ENCODE measurements at places on chromosomes 12 and 14.

- no peak for DNase-seq
Observed at GRCh38 chr12:47740606-47741339, 15.5 kb upstream of the ENDOU start.

GRCh38 chr14:32166029-32166428, 35.8 kb upstream of the RNU6-7 start:
- no peak for DNase-seq

- DNase-seq = no peak
Observed at GRCh38 chr14:96713426-96713825, 83.8 kb upstream of the VRK1 start.

DNA sequence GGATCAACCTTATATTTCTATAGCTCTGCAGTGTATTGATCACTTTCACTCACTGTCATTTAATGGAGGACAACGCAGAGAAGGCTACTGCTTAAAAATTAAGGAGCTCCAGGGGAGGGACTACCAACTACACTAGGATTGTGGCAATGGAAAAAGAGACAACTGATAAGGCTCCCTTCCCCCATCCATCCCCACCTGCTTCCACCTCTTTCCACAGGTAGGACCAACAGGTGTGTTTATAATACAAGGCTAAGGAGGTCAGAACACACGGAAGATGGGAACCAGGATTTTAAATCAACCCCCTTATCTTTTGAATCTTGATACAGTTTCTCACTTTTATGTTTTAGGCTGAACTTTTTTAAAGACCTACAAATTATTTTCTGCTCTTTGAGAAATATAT, 90.8 kb downstream of the STAB2 start:
- no peak for DNase-seq

- DNase-seq = no peak
Observed at GRCh38 chr14:103856105-103856504, 8.7 kb upstream of the PPP1R13B start.

- DNase-seq = no peak
Observed at GRCh38 chr12:60920841-60921495, 1325.1 kb downstream of the SLC16A7 start.

DNA sequence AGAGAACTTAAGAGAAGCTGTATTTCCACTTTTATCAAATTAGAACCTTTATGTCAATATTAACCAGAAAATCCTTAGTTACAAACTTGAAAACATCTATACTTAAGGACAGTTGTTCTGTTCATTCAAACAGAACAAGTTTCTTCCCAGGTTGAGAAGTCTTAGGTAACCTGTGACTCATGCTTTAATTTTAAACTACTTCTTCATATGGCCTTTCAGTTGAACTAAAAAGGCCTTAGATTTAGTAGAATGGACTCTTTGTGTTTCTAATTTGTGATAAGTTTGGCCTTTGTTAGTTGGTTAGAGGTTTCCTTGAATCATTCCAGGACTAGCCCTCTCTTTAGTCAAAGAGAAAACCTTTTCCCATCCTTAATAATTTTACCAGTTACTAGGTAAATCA, 274.2 kb downstream of the FUT8 start:
- no peak for DNase-seq

DNA sequence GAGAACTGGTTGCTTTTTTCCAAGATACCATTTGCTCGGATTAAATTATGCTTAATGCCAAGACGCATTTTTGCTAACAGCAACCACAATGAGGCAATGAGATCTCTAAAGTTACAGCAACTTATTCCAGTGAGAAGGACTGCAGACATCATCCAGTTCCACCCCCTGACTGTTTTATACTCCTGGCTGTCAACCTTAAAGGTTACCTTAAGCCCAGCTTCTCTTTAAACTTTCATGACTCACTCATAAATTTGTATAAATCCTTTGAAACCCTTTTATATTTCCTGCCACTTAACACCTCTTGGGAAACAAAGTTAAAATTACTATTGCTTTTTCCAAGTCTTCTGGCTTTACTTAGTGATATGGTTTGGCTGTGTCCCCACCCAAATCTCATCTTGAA, 80.2 kb downstream of the TMTC1 start:
- no peak for DNase-seq

DNA sequence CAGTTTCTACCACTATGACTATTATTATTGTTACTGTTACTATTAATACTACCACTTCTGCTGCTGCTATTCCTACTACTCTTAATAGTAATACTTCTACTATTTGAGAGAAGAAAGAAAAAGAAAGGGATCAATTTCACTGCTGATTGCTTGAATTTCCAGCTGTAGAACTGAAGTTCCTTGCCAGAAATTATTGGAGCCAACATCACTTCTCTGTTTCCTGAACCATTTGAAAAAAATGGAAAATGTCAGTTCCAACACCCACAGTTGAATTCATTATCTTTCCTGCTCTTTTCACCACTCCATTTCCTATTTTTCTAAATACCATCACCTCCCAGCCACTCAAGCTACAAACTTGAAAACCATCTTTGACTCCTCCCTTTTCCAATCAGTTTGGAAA, 54.1 kb upstream of the PIK3C2G start:
- DNase-seq = no peak

- DNase-seq = no peak
Observed at GRCh38 chr12:30622509-30622908, 73.2 kb downstream of the IPO8 start.

- DNase-seq = no peak
Observed at GRCh38 chr14:95495538-95496025, 20.9 kb downstream of the SYNE3 start.

- no peak for DNase-seq
Observed at GRCh38 chr14:38900887-38901286, 202.1 kb downstream of the SEC23A start.

GRCh38 chr14:23385244-23385641, 8.4 kb downstream of the CMTM5 start:
- DNase-seq = no peak

- DNase-seq = no peak
Observed at GRCh38 chr12:57490126-57490525, 2.3 kb downstream of the MARS1 start.

DNA sequence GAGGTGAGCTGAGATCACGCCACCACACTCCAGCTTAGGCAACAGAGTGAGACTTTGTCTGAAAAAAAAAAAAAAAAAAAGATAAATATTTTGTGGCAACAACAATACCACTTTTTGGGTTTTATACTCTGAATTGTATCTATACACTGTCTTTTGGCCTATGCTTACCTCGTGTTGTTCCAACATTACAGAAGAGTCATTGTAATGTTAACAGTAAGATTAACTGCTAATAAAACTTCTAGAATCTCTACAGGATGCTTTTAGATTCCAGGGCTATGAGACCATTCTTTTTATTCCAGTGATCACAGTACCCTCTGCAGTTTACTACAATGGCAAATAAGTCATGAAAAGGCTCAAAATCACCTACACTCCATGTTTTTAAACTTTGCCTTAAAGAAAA, 11.6 kb downstream of the IFT81 start:
- DNase-seq = no peak

DNA sequence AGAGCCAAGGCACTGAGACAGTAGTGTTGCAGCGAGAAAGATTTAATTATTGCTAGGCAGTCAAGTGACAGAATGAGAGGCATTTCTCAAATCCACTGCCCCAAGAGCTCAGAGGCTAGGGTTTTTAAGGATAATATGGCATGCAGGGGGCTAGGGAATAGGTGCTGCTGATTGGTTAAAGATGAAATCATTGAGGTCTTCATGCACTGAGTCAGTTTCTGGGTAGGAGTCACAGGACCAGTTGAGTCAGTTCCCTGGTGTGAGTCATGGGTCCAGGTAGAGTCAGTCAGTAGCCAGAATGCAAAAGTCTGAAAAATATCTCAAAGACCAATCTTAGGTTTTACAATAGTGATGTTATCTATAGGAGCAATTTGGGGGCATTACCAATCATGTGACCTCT, 323.8 kb downstream of the RGS6 start:
- no peak for DNase-seq

DNA sequence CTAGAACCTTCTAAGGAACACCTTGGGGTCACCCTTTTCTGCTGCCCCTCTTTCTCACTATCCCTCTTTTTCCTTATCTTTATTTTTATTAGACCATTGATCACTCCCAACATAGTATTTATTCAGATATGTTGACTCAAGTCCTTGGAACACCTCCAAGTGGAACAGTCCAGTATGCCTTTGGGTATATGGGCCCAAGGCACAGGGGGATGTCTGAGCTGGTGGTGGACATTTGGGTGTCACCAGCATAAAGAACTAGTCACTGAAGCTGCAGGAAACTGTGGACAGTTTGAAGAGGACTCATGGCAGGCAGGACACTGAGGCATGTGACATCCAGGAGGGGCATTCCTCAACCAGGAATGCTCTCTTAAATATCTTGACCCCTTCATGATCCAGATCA, 105.6 kb downstream of the VEZT start:
- DNase-seq = no peak

- no peak for DNase-seq
Observed at GRCh38 chr14:72699852-72700257, 194.0 kb downstream of the DPF3 start.

- no peak for DNase-seq
Observed at GRCh38 chr14:54838931-54839512, 63.6 kb downstream of the GCH1 start.

GRCh38 chr14:50067723-50068495, 48.5 kb downstream of the VCPKMT start:
- DNase-seq = no peak

- DNase-seq = no peak
Observed at GRCh38 chr14:34782031-34782430, 67.6 kb upstream of the CFL2 start.

- no peak for DNase-seq
Observed at GRCh38 chr12:48789858-48790326, 1.0 kb upstream of the ADCY6 start.

- no peak for DNase-seq
Observed at GRCh38 chr12:84730561-84731162, 181.9 kb downstream of the SLC6A15 start.

- DNase-seq = no peak
Observed at GRCh38 chr12:21773263-21773741, 1.2 kb downstream of the KCNJ8 start.

DNA sequence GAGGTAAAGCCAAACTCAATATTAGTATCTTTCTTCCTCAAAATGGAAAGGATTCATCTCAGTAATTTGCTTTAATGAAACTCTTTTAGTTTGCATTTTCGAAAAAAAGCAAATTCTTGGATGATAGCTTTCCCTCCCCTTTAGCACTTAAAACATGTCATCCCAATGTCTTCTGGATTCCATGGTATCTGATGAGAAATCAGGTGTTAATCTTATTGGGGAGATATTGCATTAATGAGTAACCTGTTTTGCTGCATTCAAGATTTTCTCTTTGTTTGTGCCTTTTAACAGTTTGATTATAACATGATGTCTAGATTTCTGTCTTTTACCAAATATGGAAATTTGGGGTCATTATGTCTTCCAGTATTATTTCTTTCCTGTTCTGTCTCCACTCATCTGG, 405.1 kb upstream of the FOXG1 start:
- no peak for DNase-seq

DNA sequence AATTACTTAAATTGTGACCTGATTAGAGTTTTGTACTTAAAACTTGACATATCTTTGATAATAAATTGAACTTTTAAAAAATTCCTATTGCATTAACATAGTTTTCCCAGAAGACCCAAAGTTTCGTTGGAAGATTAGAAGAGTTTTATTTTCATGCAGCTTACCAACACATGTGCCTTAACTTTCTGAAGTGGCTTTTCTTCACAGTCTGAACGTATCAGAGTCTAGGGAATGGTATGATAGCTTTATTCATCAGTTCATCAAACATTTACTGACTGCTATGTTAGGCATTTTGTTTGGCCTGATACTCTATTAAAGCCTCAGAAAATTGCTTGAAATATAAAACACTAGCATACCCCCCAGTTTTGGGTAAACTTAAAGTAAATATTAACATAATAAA, 65.2 kb downstream of the MARK3 start:
- DNase-seq = no peak

Data from CD8-positive, alpha-beta memory T cell (primary cell).